Skin of body (tissue), 3 donors: ENCODE measurements at places on chromosomes 2 and 18. TPM values are rescaled to one million over a fixed set of nuclear protein-coding genes. Genes with fewer than 3 reads are reported as not detected.

ARHGEF33 gene
- total RNA-seq = 1.7 TPM

CD207 gene
- total RNA-seq = 5.3 TPM

TMEM200C gene
- 0.49 TPM for total RNA-seq

GRCh38 chr2:107592280-107592624 is 234.4 kb upstream of the RGPD4 start:
- DNase-seq = no peak

DNA sequence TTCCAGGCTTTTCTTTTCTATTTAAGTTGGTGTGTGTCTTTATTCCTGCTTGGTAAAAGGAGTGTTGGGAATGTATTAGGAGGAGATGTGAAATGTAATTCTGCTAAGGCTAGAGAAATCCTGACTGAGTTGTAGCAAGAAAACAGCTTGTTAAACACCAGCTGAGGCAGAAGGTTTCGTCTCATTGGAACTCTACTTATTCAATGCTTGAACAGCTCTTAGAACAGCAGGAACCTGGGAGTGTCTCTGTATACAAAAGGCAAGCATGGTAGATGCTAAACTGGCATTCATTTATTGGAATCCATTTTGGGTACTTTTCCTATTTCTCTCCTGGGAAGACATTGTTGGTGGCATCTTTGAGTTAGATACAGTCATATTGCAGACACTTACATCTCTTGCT is 280.9 kb downstream of the HRH4 start:
- DNase-seq = no peak

DNA sequence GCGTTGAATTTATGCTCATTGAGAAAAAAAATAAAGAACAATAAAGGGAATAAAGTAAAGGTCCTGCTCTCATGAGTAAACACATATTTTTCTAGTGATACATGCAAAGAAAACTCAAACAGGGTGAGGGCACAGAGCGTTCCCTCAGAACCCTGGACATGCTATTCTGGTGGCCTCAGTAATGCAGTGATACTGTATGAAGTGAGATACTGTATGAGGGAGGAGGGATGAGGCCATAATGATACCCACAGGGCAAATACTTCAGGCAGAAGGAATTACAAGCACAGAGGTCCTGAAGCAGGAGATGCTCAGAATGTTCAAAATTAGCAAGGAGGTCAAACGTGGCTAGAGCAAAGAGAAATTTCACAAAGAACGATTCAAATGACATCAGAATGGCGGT is 28.4 kb upstream of the RNU4ATAC start:
- no peak for DNase-seq

GRCh38 chr18:50857694-50858093 is 21.2 kb upstream of the ME2 start:
- no peak for DNase-seq

- DNase-seq = no peak
These were observed 74.0 kb downstream of the BCL11A start for GRCh38 chr2:60479226-60480088.

DNA sequence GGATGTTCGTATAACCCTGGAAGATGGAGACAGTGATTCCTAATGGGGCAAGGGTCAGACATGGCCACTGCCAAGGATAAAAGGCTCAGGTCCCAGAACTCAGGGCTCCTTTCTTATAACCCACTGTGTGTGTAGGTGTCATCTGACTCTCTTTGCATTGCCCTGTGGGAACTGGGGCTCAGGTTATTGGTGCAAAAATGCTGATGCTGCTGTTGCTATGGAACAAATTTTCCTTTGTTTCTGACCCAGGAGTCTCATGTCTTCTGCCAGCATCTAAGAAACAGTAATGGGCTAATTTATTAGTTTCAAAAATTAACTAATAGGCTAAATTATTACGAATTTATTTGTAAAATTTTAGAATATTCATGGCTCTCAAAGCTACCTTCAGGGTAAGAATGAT is 24.3 kb upstream of the LDLRAD4 start:
- DNase-seq = no peak
